Esophagus muscularis mucosa (tissue), 4 donors: ENCODE measurements at places on chromosomes 1 and 21. TPM values are rescaled to one million over a fixed set of nuclear protein-coding genes. Genes with fewer than 3 reads are reported as not detected.
A peak's percentile ranks its signal among the peaks of the same experiment; 100 is the strongest.

TACSTD2 gene
- 3.4 TPM for total RNA-seq

GRCh38 chr1:154832384-154832783, 37.7 kb downstream of the KCNN3 start:
- DNase-seq, result no peak
- no peaks in the 10 kb centered on the region for H3K27me3 ChIP-seq

- H3K27ac ChIP-seq, result no peak overlapping the region
- no peak for DNase-seq
- H3K36me3 ChIP-seq, result no peaks in the 10 kb centered on the region
- H3K4me3 ChIP-seq, result no peak overlapping the region
These were observed 498.2 kb upstream of the BRINP3 start for GRCh38 chr1:190975827-190976226.

- peaks cover 4% of the 10 kb centered on the region for H3K4me1 ChIP-seq
- H3K4me3 ChIP-seq, result no peak overlapping the region
- no peak overlapping the region for H3K27ac ChIP-seq
- no peak for DNase-seq
- H3K36me3 ChIP-seq, result no peaks in the 10 kb centered on the region
These were observed 47.8 kb downstream of the DAB1 start for GRCh38 chr1:57376041-57376440.

DNA sequence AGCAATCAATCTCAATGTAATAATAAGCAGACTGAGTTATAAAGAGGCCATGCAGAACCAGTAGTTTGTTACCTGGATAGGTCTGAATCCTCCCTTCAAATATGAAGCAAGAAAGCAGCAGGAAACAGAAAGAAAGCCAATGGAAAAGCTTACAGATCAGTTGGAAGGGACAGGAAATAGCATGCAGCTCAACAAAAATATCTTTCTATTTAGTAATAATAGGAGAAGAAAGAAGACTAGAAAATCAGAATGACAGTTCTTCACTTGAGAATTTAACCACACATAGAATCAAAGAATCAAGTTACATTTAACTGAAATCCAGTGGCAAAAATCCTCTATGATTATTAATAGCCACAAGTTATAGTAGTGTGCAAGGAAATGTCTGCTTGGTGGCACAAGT, 194.4 kb downstream of the EIF4G3 start:
- no peak for DNase-seq
- no peak overlapping the region for H3K27ac ChIP-seq
- H3K4me3 ChIP-seq, result no peak overlapping the region
- no peaks in the 10 kb centered on the region for H3K36me3 ChIP-seq
- H3K27me3 ChIP-seq, result no peaks in the 10 kb centered on the region

GRCh38 chr1:112704391-112704933, 2.5 kb downstream of the RHOC start:
- DNase-seq, result no peak
- peaks cover 72% of the 10 kb centered on the region for H3K4me1 ChIP-seq
- H3K4me3 ChIP-seq, result peak overlapping the region; percentile 94
- H3K27ac ChIP-seq, result peak overlapping the region; percentile 98

- no peak overlapping the region for H3K4me3 ChIP-seq
- no peaks in the 10 kb centered on the region for H3K36me3 ChIP-seq
- no peaks in the 10 kb centered on the region for H3K4me1 ChIP-seq
- no peak for DNase-seq
- H3K27ac ChIP-seq, result no peak overlapping the region
- H3K27me3 ChIP-seq, result no peaks in the 10 kb centered on the region
These were observed 33.3 kb upstream of the IRF2BP2 start for GRCh38 chr1:234643111-234643849.
